NCI-H187 treated with DMSO at 0.1 percent for 48 hours (cell line): ENCODE measurements at places on chromosomes 1 and 21.

- no peak for DNase-seq
These were observed 33.9 kb upstream of the LBR start for GRCh38 chr1:225461533-225462428.

GRCh38 chr21:36850372-36850771 is 116.1 kb downstream of the HLCS start:
- no peak for DNase-seq

DNA sequence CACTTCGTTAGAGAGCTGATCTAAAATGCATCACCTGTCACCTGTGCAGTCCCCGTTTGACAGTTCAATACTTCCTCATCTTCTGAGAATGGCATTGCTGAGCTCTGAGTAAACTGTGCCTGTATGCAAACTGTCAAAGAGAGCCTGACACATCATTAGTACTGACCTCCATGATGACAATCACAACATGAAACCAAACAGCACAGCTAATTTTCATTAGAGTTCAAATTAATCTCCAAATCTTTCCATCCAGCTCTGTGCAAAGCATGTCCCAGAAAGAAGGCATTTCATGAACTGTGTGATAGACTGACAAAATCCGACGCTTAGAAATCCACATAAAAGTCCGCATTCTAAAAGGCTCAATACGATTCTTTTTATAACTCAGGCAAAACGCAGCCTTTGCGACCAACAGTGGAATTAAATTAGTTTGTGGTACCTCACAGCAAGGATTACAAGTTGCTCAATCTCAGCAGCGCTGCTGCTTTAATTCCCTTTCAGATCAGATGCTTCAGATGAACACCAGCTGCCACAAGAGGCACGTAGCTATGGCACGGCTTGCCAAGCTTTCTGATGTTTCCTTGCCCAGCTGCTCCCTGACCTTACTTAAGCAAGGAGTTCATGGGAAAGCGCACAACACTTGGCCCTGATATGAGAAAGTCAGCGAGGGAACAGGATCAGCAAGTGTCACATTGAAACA is 765.5 kb upstream of the PRMT6 start:
- DNase-seq: no peak

DNA sequence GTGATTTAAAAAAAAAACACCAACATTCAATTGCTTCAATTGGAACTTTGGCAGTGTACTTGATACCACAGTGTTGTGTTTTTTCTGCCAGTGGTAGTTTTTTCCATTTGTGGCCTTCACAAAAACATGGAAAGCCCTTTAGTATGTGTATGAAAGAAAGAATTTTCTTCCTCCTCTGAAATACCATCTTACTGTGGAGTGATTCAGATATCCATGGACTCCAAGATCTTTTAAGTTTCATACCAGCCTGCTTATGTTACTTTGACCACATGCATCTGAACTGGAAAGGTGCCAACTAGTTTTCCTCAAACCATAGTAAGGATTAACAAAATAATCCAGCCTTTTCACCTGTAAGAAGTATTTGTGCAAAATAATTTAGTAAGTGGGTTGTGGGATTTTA is 3.4 kb downstream of the PPP2R5A start:
- no peak for DNase-seq

DNA sequence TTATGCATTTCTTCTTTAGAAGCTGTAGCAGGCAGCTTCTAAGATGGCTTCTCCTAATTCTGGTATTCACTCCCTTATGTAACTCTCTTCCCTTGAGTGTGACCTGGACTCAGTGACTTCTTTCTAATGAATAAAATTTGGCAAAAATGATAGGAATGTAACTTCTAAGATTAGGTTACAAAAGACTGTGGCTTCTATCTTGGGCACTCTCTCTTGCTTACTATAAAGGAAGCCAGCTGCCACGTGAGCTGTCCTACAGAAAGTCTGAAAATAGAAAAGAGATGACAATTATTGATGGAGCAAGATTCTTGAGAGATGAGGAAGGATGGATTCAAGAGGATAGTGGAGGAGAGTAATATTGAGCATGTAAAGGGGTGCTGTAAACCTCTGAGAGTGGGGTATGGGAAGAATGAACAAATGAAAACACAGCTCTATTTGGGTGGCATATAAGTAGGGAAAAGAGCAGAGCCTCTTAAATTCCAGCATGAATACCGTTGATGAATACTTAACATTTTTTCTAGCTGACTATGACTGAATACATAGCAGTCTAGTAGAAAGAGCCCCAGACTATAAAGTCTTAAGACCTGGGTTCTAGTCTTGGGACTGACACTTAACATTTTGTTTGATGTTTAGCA is 5.5 kb downstream of the TSEN15 start:
- DNase-seq: no peak

DNA sequence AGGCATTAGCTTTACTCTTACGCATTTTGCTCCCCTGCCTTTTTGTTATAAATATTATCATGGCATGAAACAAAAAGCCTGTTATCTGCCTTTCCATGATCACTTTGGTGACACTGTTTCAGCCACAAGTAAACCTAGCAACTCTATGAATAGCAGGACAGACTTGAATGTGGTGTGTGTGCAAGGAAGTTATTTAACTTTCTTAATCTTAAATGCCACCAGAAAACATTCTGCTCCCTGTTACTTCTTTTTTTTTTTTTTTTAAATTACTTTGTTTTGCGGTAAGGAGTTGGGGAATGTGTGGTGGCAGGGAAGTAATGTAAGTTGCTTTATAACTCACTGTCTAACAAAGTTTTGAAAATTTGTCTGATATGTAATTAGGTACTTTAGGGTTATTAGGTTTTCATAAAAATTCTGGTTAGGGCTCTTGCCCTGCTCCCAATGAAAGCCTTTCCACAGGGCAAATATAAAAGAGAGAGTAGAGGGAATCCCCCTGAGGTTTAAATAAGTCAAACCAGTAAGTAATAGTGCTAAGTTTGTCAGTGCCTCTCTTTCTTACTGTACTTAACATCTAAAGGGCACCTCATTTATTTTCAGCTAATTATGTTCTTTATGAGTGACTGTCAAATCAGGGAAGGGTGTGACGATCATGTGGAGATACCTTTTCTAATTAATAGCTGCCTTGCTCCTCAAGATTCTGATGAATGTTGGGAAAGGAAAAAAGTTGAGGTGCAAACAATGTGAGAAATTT is 39.5 kb downstream of the RASAL2 start:
- DNase-seq: no peak

GRCh38 chr1:61149010-61149860 is 66.9 kb downstream of the NFIA start:
- DNase-seq: no peak

GRCh38 chr1:37474697-37475379 is 458 bp downstream of the ZC3H12A start:
- no peak for DNase-seq

DNA sequence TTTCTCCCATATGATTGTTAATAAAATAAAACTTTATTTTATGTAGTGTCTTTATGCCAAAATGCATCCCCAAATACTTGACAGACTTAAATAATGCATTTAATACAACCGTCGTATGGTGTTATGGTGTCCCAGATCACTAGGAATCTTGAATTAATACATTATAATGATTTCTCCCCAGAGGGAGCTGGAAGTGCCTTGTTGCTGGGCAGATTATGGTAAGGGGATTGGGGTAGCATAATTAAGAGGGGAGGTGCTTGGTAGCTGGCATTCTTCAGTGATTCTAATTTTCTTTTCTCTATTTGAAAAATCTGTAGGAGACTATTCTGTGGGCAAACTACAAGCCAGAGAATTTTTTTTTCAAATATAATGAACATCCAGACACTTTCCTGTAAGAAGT is 1043.7 kb downstream of the ADGRL2 start:
- DNase-seq: no peak

DNA sequence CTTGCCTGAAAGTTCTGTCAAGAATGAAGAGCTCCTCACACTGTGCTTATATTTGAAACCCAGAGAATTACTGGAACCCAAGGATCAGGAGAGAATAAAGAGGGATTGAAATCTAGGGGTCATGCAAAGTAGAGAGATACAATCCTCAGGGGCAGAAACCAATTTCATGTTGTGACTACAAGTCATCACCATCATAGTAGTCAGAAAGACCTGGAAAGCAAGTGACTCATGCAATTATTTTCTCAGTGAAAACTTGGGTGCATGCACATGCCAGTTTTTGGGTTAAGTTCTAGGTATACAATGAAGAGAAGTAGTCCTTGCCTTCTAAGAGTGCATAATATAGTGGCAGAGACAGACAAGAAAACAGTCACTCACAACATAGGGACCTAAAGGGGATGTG is 210.0 kb downstream of the ZC3H11B start:
- DNase-seq: no peak

DNA sequence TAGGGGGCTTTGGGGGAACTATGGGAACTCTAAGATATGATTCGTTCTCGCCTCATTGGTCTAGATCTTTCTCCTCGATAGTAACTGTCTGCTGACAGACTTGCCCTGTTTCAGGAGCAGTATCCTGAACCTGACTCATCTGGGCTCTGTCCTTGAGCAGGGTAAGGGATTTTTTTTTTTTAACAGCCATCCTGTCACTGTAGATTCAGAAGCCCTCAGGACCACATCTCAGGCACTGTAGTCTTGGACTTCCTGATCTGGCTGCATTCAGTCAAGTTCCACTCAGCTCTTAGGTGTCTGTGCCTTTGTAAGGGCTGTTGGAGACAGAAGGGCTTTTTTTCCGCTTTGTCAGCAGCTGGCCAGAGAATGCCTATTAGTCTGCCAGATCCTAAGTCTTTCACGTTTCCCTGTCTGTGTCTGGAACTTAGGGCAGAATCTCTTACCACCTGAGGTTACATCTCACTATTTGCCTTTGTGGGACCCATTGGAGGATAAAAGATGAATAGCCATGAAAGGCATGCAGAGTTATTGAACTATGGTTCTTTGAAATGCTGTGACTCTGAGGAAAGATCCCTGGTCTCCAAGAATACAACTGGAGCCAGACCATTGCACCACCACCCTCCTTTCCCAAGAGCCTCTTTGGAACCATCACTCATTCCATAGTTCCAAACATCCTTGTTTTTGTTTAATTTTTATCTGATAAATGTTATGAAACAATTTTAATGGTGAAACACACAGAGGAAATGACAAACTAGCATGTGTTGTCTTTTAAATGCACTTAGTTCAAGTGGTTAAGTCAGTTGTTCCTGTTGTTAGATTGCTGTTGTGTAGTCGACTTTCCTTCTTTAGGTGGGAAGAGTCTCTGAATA is 49.7 kb upstream of the MACF1 start:
- no peak for DNase-seq

DNA sequence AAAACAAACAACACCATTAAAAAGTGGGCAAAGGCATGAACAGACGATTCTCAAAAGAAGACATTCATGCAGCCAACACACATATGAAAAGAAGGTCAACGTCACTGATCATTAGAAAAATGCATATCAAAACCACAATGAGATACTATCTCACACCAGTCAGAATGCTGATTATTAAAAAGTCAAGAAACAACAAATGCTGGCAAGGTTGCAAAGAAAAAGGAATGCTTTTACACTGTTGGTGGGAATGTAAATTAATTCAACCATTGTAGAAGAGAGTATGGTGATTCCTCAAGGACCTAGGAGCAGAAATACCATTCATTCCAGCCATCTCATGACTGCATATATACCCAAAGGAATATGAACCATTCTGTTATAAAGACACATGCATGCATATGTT is 419.6 kb downstream of the NEGR1 start:
- DNase-seq: no peak

GRCh38 chr1:29319300-29320110 is 83.2 kb downstream of the PTPRU start:
- DNase-seq: no peak

DNA sequence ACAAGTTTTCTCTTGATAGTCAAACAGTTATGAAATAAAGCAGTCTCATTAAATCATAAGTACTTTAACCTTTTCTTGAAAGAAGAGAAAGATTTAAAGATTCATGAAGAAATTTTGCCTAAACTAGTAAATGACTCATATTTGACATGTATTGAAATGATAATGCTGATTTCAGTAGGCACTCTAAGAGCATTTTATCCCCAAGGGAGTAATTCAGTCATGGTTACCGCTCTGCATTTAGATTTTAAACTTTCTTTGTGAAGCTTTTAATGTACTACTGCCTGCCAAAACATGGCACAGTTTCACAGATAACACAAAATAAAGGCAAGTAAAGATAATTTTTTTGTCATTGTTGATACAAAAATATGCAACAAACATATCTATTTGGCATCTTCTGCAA is 6.8 kb downstream of the USH2A start:
- no peak for DNase-seq

- DNase-seq: no peak
These were observed 12.8 kb upstream of the PRKCZ start for GRCh38 chr1:2037314-2037979.

GRCh38 chr1:38917337-38917736 is 24.3 kb downstream of the RHBDL2 start:
- no peak for DNase-seq

DNA sequence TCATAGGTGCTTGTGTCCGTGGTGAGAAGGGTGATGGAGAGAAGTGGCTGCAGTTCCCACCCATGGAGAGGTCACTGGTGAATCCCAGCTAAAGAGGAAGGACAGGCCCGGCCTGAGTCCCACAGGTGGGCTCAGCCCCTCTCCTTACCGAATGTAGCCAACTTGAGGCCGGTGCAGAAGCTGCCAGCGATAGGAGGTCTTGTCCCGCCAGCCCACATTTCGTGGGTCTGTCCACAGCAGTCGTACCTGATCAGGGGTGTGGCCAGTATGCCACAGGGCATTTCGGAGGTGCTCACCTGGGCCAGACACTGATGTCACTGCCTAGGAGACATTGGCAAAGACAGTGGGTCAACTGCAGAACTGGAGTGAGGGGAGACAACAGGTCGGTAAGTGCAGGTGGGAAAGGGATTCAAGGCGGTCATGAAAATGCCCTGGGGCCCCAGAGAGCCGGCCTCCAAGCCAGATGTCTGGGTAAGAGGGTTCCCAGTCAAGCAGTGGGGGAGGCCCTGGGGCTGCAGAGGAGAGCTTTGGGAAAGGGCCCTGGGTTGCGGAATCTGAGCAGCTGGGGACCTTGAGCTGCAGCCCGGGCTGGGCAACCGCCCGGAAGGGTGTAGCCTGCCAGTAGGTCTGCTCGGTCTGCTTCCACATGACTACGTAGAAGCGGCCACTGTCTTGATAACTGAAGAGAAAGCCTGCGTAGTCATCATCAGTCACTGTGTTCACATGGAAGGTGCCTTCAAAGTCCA is 10.6 kb downstream of the THBS3 start:
- no peak for DNase-seq

- DNase-seq: no peak
These were observed 3.3 kb downstream of the CSRP1 start for GRCh38 chr1:201503397-201504176.

DNA sequence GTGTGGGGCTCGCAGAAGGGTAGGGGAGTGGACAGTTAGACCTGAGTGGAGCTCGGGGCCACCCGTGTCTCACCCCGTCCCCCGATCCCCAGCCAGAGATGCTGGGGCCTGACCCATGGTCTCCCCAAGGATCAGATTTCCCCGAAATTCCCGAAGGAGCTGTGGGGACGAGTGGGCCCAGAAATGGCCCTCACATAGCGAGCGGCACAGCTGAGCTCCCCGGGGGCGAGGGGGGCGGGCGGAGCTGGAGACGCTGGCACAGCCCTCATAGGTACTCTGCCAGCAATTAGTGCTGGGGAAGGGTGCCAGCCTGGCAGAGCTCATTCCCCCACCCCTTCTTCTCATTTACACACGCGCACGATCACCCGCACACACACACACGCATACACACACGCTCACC is 9.2 kb downstream of the CASZ1 start:
- no peak for DNase-seq
